K562 (cell line): ENCODE measurements at places on chromosomes 5 and 9.

DNA sequence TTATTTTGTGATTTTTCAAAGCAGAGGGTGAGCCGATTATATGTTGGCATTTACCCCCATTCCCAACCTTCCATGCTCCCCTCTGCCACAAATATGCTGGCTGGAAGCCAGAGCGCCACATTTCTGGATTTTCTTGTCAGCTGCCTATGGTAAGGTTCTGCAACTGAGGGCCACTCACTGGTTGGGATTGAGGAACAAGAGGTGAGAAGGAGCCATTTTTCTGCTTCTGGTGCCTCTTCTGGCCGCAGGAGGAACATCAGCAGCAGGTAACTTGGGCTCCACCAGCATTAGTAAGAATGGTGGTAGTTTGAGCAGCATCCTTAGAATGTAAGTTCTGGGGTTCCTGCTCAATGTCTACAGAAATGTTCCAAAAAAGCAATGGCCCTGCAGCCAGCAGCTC, 159.5 kb upstream of the MAST4 start:
- DNase-seq, result no peak

- DNase-seq, result no peak
Measured at GRCh38 chr5:3036041-3036788, 284.7 kb upstream of the IRX2 start.

DNA sequence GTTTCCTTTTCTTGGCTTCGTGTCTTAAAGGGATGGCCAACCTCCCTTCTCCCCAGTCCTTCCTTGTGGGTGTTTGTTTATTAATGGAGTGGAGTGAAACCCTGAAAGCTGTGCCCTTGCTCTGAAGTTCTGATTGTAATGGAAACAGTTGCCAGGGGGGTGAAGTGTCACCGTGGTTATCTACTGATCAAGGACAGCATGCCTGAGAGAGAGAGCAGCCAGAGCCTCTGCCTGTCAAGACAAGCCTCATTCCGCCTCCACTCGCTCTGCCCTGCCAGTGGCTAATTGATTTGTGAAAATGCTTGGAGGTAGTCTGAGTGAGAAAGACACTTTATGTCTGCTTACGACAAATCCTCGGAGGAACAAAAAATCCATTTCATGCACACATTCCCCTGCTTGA, 143.7 kb upstream of the SLC30A5 start:
- DNase-seq, result no peak

DNA sequence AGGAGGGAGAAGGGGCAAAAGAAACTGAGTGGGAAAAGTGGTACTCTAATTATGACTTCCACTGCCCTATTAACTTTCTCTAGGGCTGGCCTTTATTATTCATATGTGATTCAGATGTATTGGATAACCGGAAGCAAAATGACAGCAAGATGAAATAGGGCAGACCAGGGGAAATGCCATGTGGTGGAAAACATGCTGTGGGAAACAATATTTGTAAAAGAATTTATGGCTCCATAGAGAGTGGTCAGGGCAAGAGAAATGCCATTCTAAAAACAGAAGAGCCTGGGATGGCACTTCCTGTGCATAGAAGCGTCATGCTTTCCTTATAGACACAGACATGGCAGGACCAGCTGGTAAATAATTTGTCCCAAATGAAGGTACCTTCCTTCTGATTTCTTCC, 67.7 kb downstream of the MEGF10 start:
- no peak for DNase-seq

DNA sequence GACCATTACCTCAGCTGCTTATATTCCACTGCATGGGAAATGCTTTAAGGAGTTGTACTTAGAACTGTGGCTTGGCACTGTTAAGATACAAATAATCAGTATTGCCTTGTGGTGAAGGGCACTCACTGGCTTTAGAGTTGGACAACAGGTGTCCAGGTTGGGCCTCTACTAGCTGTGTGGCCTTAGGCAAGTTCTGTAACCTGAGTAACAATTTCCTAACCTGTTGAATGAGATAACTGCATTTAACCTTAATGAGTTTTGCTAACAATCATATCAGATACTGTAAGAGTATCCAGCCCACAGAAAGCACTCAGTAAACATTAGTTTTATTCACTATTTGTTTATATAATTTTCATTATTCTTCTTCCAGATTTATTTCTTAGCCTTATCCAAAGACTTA, 17.2 kb upstream of the HK3 start:
- no peak for DNase-seq

- DNase-seq, result no peak
Measured at GRCh38 chr5:79119486-79119885, 7.9 kb downstream of the BHMT start.

GRCh38 chr5:80871541-80871961, 88.6 kb upstream of the RASGRF2 start:
- peak; percentile 19 for DNase-seq

DNA sequence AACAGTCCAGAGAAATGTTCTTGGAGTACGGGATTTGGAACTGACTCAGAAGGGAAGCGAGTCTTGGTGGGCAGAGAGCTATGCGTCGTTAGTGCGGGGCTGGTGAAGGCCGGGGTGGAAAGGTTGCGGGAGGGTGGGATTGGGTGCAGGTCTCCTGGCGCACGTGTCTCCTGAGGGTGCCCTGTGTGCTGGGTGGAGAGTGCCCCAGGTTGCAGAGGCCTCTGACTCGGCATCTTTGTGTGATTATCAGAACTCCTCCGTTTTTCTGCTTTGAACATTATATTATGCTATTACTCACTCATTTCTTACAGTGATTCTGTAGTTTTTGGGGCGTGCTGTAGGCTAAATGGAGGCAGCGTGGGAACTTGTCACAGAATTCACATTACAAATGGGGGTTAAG, 11.4 kb downstream of the CEP72 start:
- no peak for DNase-seq

DNA sequence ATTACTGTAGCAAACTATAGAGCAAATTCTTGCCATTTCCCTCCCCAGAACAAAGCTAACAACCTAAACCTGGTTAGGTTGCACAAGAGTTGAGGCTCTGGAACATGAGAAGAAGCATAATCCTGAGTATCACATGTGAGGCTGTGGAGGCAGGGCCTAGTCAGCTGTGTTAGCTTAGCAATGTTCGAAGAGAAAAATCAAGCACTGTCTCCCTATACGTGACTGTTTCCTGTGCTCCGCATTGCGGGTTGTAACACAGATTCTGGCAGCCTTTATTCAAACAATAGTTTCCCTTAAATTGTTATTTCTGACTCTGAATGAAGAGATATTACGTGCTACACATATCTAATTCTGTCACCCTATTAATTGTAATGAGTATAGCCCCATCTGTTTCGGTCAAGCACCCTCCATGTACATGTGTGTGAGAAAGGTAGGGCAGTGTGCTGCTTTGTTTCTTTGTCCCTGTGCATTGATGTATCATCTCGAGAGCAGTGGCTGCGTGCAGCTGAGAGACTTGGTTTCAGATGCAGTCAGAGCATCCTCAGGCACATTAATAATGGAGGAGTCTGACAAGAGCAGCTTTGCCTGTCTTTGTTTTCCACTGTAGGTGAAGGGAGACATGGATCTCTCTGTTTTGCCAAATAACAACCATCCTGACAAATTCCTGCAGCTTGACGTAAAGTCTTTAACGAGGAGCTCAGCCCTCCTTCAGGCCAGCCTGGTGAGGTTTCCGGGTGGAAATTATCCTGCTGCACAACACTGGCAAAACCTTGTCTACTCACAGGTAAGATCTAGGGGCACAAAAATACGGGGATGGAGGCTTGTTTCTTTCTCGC, at the start of gene MINAR2:
TSS of gene MINAR2 (plus strand) at position 523 of the 836 bp plus-strand sequence. CDS start at position 620, 97 bp downstream.
- DNase-seq, result no peak

DNA sequence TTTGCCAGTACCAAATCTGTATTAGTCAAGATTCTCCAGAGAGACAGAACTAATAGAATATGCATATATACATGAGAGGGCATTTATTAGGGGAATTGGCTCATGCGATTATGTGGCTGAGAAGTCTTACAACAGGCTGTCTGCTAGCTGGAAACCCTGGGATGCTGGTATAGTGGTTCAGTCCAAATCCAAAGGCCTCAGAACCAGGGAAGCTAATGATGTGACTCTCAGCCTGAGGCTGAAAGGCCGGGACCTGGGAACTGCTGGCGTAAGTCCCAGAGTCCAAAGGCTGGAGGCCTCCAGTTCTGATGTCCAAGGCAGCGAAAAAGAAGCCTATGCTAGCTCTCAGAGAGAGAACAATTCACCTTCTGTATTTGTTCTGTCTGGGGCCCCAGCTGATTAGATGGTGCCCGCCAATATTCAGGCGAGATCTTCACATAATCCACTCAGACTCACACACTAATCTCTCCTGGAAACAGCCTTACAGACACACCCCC, 84.1 kb downstream of the KIAA1958 start:
- DNase-seq, result no peak

DNA sequence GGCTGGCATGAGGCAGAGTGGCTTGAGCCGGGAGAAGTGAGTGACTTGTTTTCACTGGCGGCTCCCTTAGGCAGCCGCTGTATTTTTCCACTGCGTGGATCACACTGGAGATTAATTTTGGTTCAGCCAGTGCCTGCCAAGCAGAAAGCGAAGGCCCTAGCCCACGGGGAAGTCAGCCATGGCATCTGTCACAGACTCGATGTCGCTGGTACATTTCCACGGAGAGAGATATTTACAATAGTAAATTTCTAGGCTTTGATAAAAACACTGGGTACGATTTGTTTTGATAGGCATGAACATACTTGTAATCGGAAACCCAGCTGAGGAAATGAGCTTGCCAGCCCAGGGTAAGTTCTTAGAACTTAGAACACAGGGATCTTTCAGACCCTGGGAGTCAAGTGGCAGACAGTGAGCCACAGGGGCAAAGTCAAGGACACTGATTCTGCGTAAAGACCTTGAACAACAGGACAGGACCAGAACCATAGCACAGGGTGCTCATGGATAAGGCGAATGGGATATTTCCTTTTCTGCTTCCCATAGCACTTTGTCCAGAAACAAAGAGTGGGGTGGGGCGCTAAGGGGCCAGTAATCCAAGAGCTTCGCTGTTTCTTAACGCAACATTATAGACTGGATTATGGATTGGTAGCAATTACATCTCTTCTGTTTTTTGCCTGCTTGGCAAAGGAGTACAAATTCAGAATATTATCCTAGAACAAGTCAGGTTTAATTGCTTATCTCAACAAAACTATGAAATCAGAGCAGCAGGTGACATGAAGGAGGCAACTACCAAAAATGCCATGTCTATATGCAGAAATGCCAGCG, 4.5 kb downstream of the DUSP1 start:
- no peak for DNase-seq

- no peak for DNase-seq
Measured at GRCh38 chr9:228929-229695, 14.4 kb downstream of the DOCK8 start.

GRCh38 chr9:80156756-80157472, 585.1 kb downstream of the TLE4 start:
- DNase-seq, result no peak

GRCh38 chr9:134949681-134950385, 32.1 kb upstream of the FCN1 start:
- DNase-seq, result no peak

GRCh38 chr5:148364343-148364742, 19.4 kb upstream of the FBXO38 start:
- DNase-seq, result no peak

GRCh38 chr5:9278921-9279603, 266.8 kb downstream of the SEMA5A start:
- DNase-seq, result no peak

- no peak for DNase-seq
Measured at GRCh38 chr5:62395210-62395950, 8.3 kb downstream of the DIMT1 start.

DNA sequence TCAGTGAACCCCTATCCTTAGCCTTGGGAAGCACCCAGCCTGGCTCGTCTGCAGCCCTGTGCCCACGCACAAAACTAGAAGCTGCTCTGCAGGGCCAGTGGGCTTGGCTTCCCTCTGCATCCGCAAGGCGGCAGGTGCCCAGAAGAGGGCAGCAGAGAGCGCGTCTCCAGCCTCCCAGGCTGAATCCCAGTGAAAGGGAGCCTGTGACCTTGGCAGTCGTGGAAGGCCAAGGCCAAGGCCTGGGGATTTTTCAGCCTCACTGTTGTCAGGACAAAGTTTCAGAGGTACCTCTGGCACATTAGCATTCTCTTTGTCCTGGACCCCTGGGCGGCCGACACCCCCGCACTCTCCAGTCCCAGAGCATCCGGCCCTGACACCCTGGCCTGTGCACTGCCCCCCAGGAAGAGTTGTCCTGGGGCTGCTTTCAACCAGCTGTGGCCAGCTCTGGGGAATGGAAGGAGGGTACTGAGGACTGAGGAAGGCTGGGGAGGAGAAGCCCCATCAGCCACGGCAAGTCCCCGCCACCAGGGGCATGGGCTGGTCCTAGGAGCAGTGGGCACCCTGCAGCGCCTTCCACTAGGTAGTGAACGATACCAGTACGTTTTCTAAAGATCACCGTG, 63.6 kb upstream of the IL17B start:
- DNase-seq, result peak; percentile 86

DNA sequence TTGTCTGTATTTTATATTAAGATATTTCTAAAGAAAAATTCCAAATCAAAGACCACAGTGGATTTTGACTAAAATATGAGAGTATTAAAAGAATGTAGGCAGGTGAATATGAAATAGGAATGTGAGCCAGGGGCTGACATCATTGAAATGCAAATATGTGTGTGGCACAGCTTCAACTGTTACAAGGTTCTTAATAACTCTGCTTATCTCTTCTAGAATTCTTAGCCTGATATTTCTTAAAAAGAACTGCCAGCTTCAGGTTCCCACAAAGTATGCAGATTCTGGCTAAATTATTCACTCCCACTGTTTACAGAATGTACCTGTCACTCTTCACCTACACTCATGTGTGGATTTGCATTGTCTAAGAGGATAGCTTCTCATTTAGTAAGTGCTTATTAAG, 274.4 kb downstream of the DIRAS2 start:
- DNase-seq, result no peak

GRCh38 chr5:139796061-139796806, 626 bp downstream of the PSD2 start:
- no peak for DNase-seq

GRCh38 chr5:124043456-124043855, 531.5 kb downstream of the CSNK1G3 start:
- DNase-seq, result no peak

DNA sequence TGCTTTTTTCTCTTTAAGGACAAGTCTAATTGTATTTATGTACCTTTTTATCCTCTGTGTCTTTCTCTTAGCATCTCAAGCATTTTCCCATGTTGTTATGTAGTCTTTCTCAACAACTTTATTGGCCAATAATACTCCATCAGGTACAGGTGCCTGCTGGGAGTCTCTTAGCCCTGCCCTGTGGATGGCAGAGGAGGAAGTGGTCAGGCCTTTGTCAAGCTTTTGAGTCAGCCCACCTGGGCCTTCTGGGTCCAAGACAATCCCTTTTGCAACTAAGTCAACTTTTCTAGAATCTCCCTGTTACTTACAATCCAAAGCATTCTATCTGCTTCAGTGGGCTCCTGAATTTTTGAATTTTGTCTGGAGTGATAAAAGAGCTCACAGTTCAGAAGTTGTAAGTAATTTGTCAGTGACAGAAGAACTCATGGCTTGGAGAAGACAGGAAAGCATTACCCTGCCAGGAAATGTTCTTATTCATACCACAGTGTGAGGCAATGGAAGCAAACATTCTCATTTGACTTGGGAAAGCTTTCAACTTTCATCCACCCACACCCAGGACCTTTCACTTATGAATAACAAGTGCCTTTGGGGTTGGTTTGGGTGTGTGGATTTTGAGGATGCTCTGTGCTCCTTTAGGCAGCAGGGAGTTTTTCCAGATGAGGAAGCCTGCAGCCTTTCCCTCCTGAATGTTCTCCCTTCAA, 200.0 kb upstream of the S1PR3 start:
- no peak for DNase-seq
